Left ventricle myocardium inferior (tissue), 1 donor: ENCODE measurements at places on chromosomes 6 and 20. TPM values are rescaled to one million over a fixed set of nuclear protein-coding genes. Genes with fewer than 3 reads are reported as not detected.

The DEFB132 gene
- total RNA-seq = not detected

The SLC17A3 gene
- total RNA-seq = not detected

The TEAD3 gene
- 28.0 TPM for total RNA-seq

DNA sequence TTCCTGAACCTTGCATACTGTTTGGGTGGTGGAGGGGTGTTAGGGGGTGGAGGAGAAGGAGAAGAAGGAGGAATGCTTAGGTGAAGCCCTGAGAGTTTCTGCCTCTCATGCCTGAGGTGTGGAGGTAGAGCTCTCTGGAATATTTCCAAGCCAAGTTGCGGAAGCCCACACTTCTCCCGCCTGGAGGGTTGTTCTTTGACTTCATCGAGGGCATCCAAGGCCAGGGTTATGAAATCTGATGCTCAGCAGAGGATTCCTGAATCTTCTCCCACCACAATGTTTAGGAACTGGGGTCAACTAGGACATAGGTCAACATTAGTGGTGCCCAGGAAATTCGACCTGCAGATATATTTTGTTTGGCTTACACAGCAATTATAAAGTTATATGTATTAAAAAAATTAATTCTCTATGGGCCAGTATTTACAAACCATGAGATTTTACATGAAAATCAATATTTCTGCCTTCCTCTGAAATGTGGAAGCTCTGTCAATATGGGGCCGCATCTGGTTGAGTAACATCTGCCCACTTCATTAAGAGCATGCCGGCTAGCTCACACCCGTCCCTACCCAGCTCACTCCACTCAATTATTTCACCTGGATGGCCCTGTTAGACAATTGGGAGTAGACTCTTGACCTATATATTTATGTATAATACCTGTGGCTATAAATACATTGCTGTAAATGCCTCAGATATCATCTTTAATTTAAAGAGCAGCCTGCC lies 257.1 kb upstream of the ZFP64 start:
- DNase-seq = no peak

DNA sequence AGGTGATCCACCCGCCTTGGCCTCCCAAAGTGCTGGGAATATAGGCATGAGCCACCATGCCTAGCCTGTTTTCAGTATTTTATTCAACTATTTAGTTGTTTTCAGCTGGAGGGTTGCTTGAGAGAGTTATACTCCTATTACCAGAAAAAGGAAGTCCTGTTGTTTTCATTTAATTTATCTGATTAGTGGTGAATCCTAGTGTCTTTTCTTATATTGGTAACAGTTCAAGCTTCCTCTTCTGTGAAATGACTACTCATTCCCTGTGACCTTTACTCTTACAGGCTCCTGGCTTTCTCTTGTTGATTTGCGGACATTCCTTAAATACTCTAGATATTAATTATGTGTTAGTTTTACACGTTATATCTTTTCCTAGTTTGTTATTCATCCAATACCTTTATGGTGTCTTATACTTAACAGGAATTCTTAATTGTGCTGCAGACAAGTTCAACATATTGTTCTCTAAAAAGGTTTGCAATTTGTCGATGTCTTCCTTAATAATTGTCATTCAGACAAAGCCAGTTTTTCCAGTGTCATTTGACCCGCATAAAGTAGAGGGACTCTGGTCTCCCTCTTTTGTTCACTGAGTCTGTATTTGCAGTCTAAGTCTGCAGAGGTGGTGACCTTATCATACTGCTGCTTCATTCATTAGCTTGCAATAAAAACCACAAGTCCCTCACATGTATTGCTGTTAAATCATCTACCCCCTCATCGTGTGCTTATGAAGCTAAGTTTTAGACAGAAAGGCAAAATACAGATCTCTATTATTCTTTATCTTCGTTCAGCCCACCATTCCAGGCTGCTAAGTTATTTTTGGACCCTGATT lies 51.4 kb downstream of the ZBTB9 start:
- DNase-seq = no peak

The TSPYL1 gene
- 89.5 TPM for total RNA-seq

DNA sequence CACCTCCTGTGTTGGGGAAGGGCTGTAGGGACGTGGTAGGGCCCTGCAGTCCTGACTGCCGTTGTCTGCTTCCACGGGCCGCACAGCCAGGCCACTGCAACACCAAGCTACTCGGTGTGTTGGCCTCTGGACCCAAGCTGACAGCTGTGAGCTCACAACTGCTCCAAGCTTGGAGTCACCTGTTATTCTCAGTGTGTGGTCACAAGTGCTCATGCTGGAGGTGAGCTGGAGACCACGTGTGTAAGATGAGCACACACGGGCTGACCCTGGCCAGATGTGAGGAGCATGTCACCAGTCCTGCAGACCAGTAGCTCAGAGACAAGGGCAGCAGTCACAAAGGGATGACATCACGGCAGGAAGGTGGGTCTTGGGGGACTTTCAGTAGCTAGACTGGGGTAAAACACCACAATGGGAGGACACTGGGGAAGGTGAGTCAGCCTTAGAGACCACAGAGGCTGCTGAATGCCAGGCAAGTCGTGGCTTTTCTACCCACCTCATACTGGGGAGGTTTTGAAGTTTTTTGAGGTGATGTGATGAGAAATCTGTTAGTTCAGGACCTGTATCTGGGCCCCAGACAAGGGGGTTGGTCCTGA lies 87.3 kb downstream of the FAM120B start:
- no peak for DNase-seq

The PTCRA gene
- total RNA-seq = not detected

The EMILIN3 gene
- total RNA-seq = 4.2 TPM

DNA sequence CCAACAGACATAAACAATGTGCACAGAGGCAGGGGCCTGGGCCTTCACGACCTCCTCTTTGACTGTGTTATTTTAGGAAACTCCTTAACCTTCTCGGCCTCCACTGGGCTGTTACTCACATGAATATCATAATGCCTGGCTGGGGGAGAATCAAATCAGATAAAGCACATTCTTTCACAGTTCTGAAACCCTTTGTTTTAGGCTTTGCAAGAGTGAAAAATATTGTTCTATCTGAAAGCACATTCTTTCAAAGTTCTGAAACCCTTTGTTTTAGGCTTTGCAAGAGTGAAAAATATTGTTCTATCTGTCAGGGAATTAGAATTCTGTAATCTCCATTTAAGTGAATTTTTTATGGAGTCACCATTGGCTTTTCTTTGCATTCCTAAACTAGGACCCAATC lies 50.7 kb upstream of the SYNDIG1 start:
- no peak for DNase-seq

- no peak for DNase-seq
Measured at GRCh38 chr20:47907031-47907675, 121.9 kb upstream of the SULF2 start.

GRCh38 chr20:46388201-46388836 lies 18.1 kb downstream of the ELMO2 start:
- no peak for DNase-seq

The PBOV1 gene
- not detected for total RNA-seq

The AGER gene
- total RNA-seq = 1.8 TPM

The RAET1L gene
- not detected for total RNA-seq

- no peak for DNase-seq
Measured at GRCh38 chr20:21214431-21214830, 88.5 kb downstream of the KIZ start.

DNA sequence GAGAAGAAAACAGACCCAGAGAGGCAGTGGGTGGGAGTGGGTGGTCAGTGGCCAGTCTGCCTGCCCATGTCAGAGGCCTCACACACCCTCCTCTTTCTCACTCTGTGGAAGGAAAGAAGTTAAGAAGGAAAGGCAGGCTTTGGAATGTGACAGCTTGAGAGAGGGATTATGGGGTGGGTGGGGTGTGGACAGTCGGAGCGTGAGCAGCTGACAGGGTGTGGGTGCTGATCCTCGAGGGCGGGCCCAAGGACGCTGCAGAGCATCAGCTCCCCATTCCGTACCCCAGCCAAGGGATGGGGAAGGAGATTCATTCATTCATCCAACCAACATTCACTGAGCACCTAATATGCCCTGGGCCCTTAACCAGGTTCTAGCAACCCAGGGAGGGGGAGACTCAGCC lies 4.8 kb downstream of the TGM6 start:
- DNase-seq = no peak

- no peak for DNase-seq
Measured at GRCh38 chr6:121823437-121823851, 388.0 kb downstream of the GJA1 start.

DNA sequence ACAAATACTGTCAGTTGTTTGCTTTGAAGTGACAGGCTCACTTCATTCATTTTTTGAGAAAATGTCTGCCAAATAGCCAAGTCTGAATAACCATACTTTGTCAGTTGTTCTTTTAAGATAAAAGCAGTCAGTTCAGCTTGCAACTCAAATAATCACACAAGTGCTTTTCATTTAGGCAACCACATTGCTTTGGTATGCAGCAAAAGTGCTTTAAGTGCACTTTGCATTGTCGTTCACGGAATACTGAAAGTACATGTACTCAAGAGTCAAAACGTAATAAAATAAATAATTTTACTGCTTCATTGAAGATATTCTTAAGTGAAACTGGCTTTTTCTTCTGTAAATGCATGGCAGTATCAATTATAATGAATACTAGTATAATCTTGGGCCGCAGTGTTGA lies 107.2 kb downstream of the MMS22L start:
- no peak for DNase-seq

The GJA10 gene
- total RNA-seq = not detected

- DNase-seq = no peak
Measured at GRCh38 chr20:57400231-57400701, 9.1 kb downstream of the RBM38 start.

DNA sequence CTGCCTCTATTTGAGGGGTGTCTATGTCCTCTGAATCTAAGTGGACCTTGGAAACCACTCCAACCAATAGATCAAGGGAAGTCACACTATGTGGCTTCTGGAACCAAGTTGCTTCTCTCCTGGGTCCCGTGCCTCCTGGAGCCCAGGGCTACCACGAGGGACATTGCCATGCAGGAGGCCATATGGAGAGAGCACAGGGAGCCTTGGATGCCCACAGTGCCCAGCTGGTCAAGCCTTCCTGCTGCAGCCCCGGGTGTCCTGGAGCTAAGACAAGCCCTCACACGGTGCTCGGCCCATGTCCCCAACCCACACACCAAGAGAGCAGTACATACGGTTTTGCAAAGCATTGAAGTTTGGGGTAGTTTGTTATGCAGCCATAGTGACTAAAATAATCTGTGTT lies 231.6 kb downstream of the SYNDIG1 start:
- no peak for DNase-seq

- no peak for DNase-seq
Measured at GRCh38 chr20:62111148-62111547, 11.1 kb upstream of the LSM14B start.

The PAK5 gene
- not detected for total RNA-seq

- DNase-seq = no peak
Measured at GRCh38 chr6:30741063-30741779, 1.3 kb downstream of the FLOT1 start.
